Fibroblast of skin of abdomen (primary cell): ENCODE measurements at places on chromosomes 2 and 18.

DNA sequence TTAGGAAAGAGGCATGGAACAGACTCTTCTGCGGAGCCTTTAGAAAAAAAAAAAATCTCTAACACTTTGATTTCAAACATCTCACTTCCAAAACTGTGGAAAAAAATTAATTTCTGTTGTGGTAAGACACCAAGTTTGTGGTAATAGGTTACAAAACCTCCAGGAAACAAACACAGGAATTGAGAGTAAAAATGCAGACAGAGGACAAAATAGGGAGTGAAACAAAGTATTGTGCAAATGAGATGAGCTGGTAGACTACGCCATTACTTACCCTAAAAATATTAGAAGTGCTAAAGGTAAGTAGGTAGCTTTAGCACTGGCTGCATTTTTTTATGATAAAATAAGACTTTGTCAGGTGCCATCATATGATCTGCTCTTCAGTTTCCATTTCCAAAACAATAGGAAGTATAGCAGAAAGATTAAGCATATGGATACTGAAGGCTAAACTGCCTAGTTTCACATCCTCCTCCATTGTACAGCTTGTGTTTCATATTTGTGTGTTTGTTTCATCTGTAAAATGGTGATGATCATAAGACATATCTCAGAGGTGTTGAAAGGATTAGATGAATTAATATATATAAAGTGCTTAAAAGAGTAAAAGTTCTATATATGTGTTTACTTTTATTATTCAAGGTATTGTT lies 309.2 kb downstream of the NR4A2 start:
- no peak for DNase-seq

GRCh38 chr2:118223511-118223991 lies 135.3 kb downstream of the INSIG2 start:
- DNase-seq: peak; percentile 32

DNA sequence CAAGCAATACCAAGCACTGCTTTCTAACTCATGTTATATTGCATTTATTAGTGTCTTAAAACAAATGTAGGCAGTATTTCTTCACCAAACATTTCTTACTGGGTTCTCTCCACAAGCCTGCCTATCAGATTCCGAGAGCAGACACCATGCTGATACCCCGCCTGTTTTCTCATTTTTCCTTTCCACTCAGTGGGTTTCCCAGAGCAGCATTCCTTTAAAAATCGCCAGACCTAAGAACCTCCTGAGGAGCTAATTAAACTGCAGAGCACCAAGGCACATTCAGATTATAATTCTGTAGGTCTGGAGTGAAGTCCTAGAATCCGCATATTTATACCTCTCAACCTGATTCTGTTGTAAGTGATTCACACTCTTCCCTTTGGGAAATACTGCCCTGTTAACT lies 405.6 kb downstream of the TNS1 start:
- DNase-seq: no peak

- DNase-seq: no peak
These were observed 2.5 kb downstream of the TGFA start for GRCh38 chr2:70551167-70551566.

DNA sequence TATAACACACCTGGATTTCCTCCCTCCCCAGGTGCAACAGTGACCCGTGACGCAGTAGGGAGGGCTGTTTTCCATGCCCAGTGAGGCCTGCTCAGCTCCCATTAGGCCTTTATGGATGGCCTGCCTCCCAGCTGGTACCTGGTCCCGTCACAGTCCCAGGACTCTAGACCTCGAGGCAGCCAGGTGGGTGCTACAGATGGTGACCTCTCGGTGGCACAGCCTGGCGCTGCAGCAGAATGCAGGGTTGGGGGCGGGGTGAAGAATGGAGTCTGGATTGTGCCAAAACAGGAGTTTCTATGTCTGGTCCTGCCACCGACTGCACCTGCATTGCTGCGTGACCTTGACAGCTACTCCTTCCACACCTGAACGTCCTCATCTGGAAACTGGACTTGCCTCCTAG lies 18.0 kb upstream of the YWHAQ start:
- DNase-seq: no peak

- DNase-seq: peak; percentile 50
These were observed 21.1 kb downstream of the CPS1 start for GRCh38 chr2:210577263-210578071.

DNA sequence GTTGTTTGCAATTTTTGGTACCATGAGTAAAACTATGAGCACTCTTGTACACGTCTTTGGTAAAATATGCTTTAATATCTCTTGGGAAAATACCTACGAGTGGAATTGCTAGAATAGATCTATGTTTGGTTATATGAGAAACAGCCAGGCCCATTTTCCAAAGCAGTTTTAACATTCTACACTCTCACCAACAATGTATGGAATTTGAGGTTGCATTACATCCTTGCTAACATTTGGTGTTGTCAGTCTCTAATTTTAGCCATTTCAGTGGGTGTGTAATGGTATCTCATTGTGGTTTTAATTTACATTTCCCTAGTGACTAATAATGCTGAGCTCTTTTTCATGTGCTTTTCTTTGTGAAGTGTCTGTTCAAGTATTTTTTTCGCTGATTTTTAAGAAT lies 118.9 kb upstream of the TCF4 start:
- peak; percentile 92 for DNase-seq

- DNase-seq: peak; percentile 79
These were observed 2.1 kb downstream of the TMEM247 start for GRCh38 chr2:46481198-46482193.

GRCh38 chr2:149467436-149467835 lies 120.1 kb downstream of the MMADHC start:
- DNase-seq: peak; percentile 75

DNA sequence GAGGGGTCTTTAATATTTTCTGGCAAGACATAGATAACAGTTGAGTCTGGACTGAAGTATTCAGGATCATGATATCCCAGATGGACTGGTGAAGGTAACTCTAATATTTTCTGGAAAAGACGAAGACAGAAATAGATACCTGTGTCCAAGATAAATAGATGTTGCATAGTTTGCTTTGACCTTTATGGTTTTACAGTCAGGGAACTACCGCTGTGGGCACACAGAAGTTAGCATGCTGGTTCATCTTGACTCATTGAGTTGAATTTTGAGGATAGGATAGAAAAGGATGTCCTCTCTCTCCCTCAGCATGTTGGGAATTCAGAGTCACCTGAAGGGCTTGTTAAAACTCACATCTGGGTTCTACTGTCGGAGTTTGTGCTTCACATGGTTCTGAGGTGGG lies 20.8 kb downstream of the KCNE4 start:
- DNase-seq: no peak

DNA sequence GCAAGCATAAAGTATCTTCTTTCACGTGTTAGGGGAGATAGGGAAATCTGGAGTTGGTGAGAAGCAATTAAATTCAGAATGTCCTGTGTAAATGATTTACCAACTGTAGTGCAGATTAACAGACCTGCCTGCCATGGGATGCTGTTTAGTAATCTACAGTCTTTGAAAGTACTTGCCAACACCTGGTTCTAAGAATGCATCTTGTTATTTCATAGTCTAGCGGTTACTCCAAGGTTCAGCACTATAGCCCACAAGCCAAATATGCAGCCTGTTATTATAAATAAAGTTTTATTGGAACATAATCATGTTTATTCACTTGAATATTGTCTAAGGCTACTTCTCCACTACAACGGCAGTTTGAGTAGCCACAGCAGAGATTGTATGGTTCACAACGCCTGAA lies 100.8 kb downstream of the OSBPL6 start:
- DNase-seq: no peak

DNA sequence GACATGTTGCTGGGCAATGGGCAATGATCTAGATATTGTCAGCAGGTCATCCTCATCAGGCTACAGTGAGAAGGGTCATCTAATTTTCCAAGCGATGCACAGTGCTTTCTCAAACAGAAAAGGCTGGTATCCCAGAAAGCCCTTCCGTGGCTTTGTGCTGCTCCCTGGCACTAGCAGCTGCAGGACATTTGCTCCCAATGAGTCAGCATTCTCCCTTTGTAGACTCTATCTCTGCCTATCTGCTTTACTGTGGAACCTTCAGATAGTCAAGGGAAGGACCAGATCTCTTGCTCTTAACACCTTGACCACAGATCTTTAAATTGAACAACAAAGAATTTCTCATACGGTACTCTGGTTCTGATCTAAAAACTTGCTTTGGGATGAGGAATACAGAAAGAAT lies 101.4 kb downstream of the CDH2 start:
- no peak for DNase-seq

- DNase-seq: peak; percentile 89
These were observed 93.9 kb upstream of the LTBP1 start for GRCh38 chr2:32852856-32853255.

GRCh38 chr18:48992133-48992532 lies 41.4 kb upstream of the SMAD7 start:
- no peak for DNase-seq

DNA sequence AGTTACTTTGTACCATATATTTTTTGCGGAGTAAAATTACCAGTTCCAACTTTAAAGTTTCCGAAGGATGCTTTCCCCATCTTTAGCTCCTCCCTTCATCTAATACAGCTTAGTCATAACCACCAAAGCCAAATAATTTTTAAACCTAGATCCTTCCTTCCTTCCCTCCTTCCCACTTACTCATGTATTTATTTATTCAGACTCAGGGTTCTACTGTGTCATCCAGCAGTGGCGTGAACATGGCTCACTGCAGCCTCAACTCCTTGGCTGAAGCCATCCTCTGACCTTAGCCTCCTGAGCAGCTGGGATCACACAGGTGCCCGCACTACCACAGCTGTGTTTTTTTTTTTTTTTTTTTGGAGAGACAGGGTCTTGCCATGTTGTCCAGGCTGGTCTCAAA lies 4.4 kb downstream of the LPIN2 start:
- DNase-seq: peak; percentile 61

GRCh38 chr2:85953476-85953875 lies 64.7 kb upstream of the ST3GAL5 start:
- peak; percentile 32 for DNase-seq

DNA sequence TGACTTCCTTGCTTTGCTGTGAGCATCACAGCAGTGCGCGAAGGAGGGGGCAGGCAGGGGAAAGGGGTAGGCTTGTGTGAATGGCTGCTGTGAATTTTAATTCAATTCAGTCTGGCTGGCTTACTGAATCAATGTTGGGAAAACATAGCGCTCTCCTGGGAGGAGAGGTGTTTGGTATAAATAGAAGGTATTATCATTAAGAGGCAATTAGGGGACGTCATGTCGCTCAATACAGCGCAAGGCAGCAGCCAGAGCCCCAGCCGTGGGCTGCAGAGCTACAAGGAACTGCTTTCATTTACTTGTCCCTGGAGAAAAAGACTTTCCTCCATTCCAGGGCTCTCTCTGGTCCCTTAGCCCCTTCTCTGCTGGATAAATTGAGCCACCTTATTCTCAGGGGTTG lies 181.4 kb upstream of the MSH6 start:
- DNase-seq: no peak

DNA sequence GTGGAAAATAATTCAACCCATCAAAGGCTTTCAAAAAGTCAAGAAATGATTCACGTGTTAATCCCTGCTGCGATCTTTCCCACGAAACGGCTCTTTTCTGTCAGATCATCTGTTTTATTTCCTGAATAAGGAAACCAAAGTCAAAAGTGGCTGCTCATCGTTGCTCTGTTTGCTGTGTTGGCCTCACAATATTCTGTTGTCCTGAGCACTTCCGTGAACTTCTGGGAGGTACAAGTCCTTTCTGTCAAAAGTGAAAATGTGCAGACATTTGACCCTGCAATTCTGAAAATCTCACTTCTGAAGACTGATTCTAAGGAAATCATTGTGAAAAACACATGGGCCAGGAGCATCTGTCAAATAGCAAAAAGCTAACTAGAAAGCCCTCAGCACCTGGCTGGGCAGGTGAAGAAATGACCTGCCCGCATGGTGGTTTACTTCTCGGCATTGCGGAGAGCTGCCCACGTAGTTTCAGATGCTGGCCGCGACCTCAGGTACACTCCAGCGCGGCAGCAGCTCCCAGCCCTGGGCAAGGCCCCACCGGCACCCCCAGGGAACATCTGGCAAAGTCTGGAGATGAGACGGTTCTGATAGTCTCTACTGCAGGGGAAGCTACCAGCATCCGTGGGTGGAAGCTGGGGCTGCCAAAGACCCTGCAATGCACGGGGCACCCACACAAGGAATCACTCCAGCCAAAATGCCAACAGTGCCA lies 31.9 kb upstream of the GPC1 start:
- DNase-seq: no peak

- DNase-seq: no peak
These were observed 311.8 kb downstream of the FBXO15 start for GRCh38 chr18:73835656-73836364.

DNA sequence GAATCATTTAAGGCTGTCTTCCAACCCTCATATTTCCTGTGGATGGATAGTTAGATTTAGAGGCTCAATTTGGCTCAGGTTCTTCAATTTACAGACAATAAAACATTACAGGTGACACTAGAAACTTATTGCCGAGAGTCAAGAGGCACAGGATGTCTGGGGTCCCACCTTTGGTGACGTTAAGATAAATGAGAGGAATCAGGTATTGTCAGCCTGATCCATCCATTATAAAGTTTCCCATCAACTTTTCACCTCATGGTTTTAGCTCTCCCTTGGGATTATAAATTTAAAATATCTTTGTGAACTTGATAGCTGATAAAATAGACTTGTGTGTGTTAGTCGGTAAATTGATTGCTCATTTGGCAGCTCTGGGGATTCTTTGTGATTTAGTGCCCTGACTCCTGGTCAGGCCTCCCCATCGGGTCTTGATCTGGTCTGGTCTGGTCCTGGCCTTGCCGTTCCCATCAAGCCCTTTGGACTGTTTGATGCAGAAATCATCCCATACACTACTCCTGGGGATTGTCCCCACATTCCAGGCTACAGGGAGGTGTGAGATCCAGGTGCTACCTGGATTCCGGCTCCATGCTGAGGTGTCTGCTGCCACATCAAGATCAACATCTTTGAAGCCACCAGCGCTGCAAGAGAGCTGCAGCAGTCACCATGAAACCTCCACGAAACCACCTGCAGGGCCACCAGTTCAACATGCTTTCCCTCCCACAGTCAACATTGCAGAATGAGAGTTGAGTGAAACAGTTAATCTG lies 130.9 kb downstream of the SH3BP4 start:
- no peak for DNase-seq

DNA sequence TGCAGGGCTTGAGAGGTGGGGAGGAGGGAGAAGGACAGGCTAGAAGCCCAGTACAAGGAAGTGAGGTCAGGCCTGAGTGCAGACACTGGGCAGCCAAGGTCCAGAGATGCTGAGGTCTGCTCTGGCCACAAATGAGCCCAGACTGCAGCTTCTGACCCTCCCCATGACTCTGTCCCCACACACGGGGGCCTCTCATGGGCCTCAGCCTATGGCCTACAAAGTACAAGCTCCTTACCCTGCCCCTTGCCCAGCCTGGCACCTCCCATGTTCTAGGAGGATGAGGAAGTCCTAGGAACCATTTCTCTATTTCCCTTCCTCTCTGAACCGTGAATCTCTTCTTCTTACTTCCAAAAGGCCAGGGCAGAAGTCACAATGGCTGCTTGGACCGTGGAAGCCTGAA lies 193.8 kb downstream of the ANKRD30B start:
- no peak for DNase-seq
